ENCODE measurements at places on chromosomes 7 and 10.

- DNase-seq, result no peak
These were observed 26.2 kb downstream of the ADAM22 start for GRCh38 chr7:87960239-87960638.

DNA sequence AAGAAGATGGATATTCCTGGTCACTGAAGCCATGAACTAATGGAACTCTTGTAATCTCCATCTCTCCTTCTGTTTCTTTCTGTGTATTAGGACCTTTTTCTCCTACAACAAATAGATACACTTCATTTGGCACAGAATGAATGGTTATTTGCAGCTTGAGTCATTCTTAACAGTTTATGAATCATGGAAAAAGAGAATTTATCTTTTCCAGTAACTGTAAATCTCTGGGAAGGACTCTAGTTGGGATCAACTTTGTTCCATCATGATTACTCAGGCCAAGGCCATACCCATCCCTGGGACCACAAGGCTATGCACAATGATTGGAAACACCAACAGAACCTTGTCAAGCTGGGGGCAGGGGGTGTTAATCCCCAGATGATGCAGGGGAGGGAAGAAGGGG, 36.1 kb upstream of the MDFIC start:
- no peak for DNase-seq

- no peak for DNase-seq
These were observed 26.1 kb upstream of the GALNTL5 start for GRCh38 chr7:151930026-151930653.

GRCh38 chr7:151978616-151979015, 22.4 kb downstream of the GALNTL5 start:
- DNase-seq, result no peak

GRCh38 chr7:3025616-3026015, 18.1 kb downstream of the CARD11 start:
- no peak for DNase-seq

- no peak for DNase-seq
These were observed 27.6 kb downstream of the STRIP2 start for GRCh38 chr7:129461809-129462208.

DNA sequence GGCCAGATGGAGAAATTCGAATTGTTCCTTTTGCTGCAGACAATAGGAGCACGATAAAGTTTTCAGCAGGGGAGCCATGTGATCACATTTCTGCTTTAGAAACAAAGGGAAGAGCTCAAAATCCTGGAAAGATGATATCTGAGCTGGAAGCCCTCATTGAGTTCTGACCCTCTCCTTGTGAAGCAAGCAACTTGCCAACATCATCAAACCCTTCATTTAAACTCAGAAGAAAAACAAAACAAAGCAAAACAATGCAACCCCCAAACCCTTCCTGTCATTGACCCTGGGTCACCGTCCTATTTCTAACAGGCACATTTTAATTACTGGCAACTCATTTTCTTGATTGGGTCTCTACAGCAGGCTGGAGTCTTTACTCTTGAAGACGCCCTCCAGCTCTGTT, 198.3 kb upstream of the ZNF32 start:
- DNase-seq, result no peak

DNA sequence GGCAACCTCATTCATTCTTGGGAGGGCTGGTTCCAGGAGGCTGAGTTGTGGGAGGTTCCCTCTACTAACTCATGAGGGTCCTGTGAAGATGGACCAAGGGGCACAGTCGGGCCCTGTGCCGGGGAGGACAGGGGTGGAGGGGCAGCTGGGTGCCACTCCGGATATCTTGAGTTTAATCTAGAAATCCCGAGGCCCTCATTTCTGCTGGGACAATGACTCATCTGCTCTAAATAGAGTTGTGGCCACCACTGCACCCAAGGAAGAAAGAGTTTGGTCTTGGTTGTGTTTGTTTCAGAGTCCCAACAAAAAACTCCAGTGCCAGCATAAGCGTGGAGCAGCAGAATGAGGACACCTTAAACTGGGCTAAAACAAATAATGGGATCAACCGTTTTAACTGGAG, 82.4 kb downstream of the EBF3 start:
- DNase-seq, result no peak

Measured in stimulated activated CD4-positive, alpha-beta T cell treated with anti-CD3 and anti-CD28 coated beads, Interleukin-15, amount 100 ng/mL, for 1 hour (primary cell).